ENCODE measurements at places on chromosomes 16 and 17. TPM values are rescaled to one million over a fixed set of nuclear protein-coding genes. Genes with fewer than 3 reads are reported as not detected.

Gene KIF19
- total RNA-seq = 1.2 TPM

Gene MGRN1
- 22.2 TPM for total RNA-seq

Gene HLF
- total RNA-seq = 3.7 TPM

Gene NPIPA2
- not detected for total RNA-seq

Gene DHRS7C
- not detected for total RNA-seq

Gene SOX9
- total RNA-seq = 3.0 TPM

Gene MT1G
- total RNA-seq = not detected

Gene ZP2
- total RNA-seq = not detected

Gene PRSS22
- not detected for total RNA-seq

Gene TNFRSF17
- total RNA-seq = not detected

Gene CTRB2
- not detected for total RNA-seq

Gene ELMO3
- 0.66 TPM for total RNA-seq

Gene GCGR
- not detected for total RNA-seq

Gene CCL1
- total RNA-seq = not detected

Gene PIRT
- total RNA-seq = not detected

Gene MMP28
- total RNA-seq = 0.12 TPM

Gene CCDC144A
- 4.2 TPM for total RNA-seq

Gene CCL4
- total RNA-seq = not detected

Gene IL34
- 74.2 TPM for total RNA-seq

Gene NGFR
- total RNA-seq = 0.13 TPM

Gene PLK1
- 12.2 TPM for total RNA-seq

Gene COASY
- 7.9 TPM for total RNA-seq

Gene CEP295NL
- total RNA-seq = 5.0 TPM

Gene CCL16
- not detected for total RNA-seq

Gene FOXN1
- total RNA-seq = not detected

Gene COIL
- 11.9 TPM for total RNA-seq

Gene CCL8
- not detected for total RNA-seq

Gene IRX3
- 0.92 TPM for total RNA-seq

Gene LGALS9B
- total RNA-seq = not detected

Gene KRTAP9-7
- total RNA-seq = not detected

Gene SPSB3
- total RNA-seq = 24.2 TPM

Gene SEZ6
- not detected for total RNA-seq

Gene PYDC1
- total RNA-seq = not detected

Gene KRTAP2-3
- not detected for total RNA-seq

Gene COPZ2
- 147 TPM for total RNA-seq

Gene GAS2L2
- not detected for total RNA-seq

Gene ABCC3
- total RNA-seq = 5.4 TPM

Gene HEATR9
- not detected for total RNA-seq

Gene TNFRSF13B
- not detected for total RNA-seq

Gene CES1
- total RNA-seq = 0.06 TPM

Gene NRN1L
- total RNA-seq = not detected

All from aortic smooth muscle cell (primary cell).